ENCODE measurements at places on chromosomes 6 and 20. TPM values are rescaled to one million over a fixed set of nuclear protein-coding genes. Genes with fewer than 3 reads are reported as not detected.

The KCNK15 gene
- total RNA-seq = 0.38 TPM

The CBLN4 gene
- total RNA-seq = 0.43 TPM

The GSTA4 gene
- 96.4 TPM for total RNA-seq

The TOX2 gene
- 7.6 TPM for total RNA-seq

The TAF11 gene
- 37.5 TPM for total RNA-seq

The E2F1 gene
- 12.1 TPM for total RNA-seq

The HSPA1L gene
- 3.3 TPM for total RNA-seq

The SLC22A7 gene
- 0.69 TPM for total RNA-seq

The ATP9A gene
- 103 TPM for total RNA-seq

The PMEPA1 gene
- 0.61 TPM for total RNA-seq

The RFX6 gene
- not detected for total RNA-seq

The LGSN gene
- total RNA-seq = 0.05 TPM

The MCM9 gene
- 7.3 TPM for total RNA-seq

The LTA gene
- 0.46 TPM for total RNA-seq

The TFAP2B gene
- 0.16 TPM for total RNA-seq

The TMEM74B gene
- 0.85 TPM for total RNA-seq

The SCAF8 gene
- total RNA-seq = 57.3 TPM

The SRSF12 gene
- 2.0 TPM for total RNA-seq

The HTR1E gene
- total RNA-seq = 0.22 TPM

The MEP1A gene
- not detected for total RNA-seq

The HS3ST5 gene
- 4.2 TPM for total RNA-seq

The ELMO2 gene
- 58.2 TPM for total RNA-seq

The ITCH gene
- total RNA-seq = 92.7 TPM

The NRM gene
- total RNA-seq = 9.7 TPM

The GJA10 gene
- 0.92 TPM for total RNA-seq

The HLA-DRB1 gene
- total RNA-seq = 4.2 TPM

The TRDN gene
- total RNA-seq = 2.8 TPM

The SLC12A5 gene
- 11.3 TPM for total RNA-seq

The BIRC7 gene
- not detected for total RNA-seq

The TCF21 gene
- total RNA-seq = not detected

The NECAB3 gene
- 39.0 TPM for total RNA-seq
